ENCODE measurements at places on chromosomes 7 and 10.

DNA sequence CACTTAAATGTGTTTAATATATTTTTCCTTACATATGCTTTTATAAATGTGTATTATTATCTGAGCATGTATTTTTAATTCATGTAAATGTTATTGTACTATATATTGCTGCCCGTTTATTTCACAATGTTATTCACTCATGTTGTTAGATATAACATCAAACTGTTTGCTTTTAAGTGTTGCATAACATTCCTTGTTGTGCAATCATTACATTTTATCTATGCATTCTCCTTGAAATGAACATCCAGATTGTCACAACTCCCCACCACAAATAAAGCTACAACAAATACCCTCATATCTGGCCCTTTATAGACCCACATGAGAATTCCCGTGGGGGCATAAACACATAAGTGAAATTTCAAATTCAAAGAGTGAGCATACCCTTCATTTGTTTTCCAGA is 264.2 kb downstream of the HPSE2 start:
- DNase-seq, result peak; percentile 13

DNA sequence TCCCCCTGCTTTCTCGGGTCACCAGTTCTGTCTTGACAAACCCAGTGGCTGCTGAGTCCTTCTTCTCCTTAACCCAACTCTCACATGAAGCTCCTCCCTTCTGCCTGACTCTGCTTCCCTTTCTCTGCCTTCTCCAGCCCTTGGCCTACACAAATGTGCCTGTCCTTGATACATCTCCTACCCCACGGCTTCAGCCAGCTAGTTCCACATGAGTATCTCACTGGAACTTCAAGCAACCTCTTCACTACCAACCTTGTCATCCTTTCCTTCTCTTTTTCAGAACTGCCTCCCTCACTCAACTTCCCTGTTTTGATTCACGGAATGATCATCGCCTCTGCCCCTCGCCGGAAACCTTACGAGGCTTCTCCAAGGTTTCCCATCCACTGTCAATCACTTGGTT is 55.9 kb downstream of the PDIA4 start:
- DNase-seq, result no peak

DNA sequence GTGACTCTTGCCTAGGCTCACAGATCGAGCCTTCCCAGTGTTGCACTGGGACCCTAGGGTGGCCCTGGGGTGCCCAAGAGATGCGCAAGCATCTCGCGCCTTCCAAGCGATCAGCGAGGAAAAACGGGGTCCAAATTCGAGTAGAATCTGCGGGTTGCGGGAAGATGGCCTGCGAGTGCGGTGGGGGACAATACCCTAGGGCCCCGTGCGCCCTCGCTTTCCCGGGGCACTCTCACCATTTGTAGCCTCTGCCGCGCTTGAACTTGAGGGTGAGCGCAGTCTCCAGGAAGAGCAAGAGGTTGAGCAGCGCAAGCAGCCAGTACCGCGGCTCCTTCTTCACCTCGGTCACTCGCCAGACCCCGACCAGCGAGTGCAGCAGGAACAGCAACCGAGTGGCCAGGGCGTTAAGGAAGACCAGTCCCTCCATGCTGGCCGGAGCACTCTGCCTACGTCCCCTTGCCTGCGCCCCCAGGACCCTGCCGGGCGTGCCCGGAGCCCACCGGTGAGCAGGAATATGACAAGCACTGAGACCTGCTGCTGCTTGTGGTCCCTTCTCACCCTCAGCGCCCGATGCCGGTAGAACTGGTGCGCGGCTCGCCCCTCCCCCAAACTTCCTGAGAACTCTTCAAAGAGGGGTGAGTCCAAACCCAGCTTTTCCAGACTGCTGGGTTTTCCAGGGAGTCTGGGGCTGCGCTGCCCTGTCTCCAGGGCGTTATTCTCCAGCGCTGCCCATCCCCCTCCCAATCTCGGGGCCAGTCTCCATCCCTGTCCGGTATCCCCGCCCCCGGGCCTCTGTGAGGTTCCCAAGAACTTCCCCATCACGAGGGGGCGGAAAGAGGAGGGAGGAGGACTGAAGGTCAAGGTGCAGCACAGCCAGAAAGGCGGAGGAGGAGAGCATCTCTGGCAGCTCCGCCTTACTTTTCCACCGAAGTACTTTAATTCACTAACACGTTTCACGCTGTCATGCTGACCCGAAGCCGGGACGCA is at the start of gene TMEM26:
TMEM26 (minus strand) TSS at position 727 of the 987 bp plus-strand sequence; CDS start at position 427, 300 bp downstream.
- DNase-seq, result no peak

- DNase-seq, result no peak
These were observed 9.6 kb downstream of the PRF1 start for GRCh38 chr10:70592746-70593512.

GRCh38 chr10:76052682-76053503 is 621.5 kb downstream of the LRMDA start:
- DNase-seq, result no peak

GRCh38 chr7:91559947-91560346 is 295.7 kb downstream of the FZD1 start:
- no peak for DNase-seq

- DNase-seq, result peak; percentile 73
These were observed 24.7 kb downstream of the PSPH start for GRCh38 chr7:56026538-56026937.

DNA sequence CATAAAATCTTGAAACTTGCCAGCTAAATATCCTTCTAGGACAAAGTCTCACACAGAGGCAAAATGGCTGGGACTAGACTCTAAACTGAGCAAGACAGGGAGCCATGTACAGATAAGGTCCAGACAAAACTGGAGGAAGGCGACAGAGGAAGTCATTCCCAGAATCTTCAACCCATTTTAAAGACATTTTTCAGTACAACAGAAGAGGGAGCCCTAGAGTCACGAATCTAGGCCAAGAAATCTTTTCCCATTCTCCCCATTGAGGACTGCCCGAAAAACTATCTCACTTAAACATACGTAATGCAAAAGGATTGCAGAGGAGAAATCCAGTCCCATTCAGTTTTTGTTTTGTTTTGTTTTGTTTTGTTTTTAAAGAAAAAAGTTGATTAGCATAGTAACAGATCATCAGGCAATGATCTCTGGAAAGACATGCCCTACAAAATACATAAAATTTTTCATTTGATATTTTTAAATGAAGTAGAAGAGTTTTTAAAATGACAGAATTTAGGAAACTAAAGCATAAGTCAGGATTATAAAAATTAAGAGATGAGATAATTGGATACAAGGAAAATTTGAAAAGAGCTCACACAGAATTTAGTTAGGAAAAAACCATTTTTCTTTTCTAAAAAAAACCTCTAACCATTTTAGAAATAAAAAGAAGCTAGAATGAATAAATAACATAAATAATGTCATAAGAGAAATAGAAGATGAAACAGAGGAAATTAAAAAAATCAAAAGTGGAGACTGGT is 16.9 kb upstream of the PRF1 start:
- DNase-seq, result peak; percentile 54

DNA sequence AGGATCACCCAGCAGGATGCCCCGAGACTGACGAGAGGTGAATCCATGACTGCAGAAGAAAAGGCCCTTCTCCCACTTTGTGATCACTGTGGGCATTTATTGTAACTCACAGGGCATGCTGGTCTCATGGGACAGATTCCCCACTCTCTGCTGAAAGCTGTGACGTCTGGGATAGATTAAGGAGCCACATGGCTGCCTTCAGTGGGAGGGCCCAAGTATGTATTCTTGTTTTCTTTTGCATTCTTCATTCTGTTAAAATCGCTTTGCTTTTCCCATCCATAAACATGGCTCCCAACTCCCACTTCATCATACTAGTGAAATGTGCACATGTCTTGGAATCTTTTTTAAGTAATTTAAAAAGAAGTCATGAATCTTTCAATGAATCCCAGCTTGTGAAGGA is 67.2 kb downstream of the FAM107B start:
- no peak for DNase-seq

- no peak for DNase-seq
These were observed 250.3 kb downstream of the ADARB2 start for GRCh38 chr10:1486841-1487687.

GRCh38 chr7:80671744-80672143 is 33.3 kb downstream of the CD36 start:
- no peak for DNase-seq

- DNase-seq, result peak; percentile 16
These were observed 83.9 kb downstream of the MKX start for GRCh38 chr10:27661514-27662286.

DNA sequence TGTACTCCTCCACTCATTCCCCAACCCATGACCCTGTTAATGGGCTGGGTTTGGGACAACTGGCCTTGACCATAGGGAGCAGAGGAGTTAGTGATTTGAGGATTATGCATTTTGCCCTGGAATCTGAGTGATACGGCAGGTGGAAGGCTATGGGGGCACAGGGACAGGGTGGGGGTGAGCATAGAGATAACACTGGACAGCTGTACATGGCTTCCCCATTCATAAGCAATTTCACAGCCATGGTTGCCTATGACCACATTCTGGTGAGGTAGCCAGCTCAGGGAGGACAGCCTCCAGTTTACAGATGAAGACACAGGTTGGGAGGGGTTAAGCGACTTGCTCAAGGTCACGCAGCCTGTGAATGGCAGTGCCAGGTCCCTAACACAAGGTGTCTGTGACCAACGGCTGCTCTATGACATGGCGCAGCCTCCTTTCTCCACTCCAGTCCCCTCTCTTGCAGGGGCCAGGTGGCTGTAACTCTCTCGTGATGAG is 319.5 kb downstream of the PLXNA4 start:
- DNase-seq, result no peak

- no peak for DNase-seq
These were observed 242.1 kb upstream of the TCERG1L start for GRCh38 chr10:131553581-131553980.

DNA sequence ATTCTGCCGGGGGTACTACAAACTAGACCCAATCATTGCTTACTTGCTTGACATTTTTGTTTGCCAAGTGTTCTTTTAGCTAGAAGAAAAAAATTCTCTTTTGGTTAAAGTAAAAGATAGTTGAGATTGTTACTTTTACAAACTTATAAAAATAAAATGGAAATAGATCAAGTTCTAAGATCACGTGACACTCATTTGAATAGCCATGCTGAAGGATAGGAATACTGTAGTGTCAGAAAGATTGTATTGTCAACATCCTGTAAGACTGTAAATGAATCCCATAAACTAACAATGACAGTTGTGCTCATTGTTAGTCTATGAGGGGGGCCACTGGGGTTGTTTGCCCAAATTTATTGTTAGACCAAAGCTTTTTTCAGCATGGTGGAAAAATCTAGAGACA is 10.5 kb downstream of the NRG3 start:
- DNase-seq, result no peak

- no peak for DNase-seq
These were observed 235.9 kb downstream of the COBL start for GRCh38 chr7:51080622-51081269.
